ENCODE measurements at places on chromosomes 1 and 21.

DNA sequence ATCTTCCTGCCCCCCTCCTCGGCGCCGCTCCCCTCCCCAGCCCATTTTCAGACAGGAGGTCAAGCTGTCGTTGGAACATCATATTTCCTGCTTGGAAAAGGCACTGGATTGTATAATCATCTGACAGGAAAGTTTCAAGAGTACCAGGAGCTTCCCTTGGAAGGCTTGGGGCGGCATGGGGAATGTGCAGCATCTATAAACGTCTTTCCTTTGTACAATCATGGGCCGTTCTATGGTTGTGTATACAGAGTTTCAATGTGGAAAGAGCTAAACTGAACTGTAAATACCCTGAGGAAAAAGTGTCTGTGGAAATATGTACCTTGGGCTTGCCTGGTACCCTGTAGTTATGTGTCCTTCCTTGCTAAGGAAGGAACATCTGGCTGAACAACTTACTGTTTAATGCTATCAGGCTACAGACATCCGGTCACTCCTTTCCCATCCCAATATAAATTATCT, 368.1 kb upstream of the ADGRL2 start:
- no peak for DNase-seq

DNA sequence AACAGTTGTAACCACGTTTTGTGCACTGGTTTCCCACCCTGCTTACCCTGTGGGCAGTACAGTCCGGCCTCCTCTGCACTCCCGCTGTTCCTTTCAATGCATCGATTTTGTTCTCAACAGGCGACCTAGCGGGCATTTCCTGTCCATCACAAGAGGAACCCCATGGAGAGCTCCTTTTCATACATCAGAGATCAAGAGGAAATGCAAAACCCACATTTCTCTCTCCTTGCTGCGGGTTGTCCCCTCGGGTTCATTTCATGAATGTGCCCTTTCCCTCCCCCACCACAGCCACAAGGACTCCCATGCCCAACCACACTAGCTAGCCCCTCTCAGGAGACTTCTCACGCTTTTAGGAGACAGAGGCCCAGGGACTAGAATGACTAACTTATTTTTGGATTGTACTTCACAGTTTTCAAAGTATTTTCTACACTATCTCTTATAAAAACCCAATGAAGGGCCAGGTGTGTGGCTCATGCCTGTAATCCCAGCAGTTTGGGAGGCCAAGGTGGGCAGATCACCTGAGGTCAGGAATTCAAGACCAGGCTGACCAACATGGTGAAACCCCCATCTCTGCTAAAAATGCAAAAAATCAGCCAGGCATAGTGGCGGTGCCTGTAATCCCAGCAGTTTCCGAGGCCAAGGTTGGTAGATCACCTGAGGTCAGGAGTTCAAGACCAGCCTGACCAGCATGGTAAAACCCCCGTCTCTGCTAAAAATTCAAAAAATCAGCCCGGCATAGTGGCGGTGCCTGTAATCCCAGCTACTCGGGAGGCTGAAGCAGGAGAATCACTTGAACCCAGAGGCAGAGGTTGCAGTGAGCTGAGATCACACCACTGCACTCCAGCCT, 18.4 kb downstream of the ATP1A4 start:
- DNase-seq, result no peak

DNA sequence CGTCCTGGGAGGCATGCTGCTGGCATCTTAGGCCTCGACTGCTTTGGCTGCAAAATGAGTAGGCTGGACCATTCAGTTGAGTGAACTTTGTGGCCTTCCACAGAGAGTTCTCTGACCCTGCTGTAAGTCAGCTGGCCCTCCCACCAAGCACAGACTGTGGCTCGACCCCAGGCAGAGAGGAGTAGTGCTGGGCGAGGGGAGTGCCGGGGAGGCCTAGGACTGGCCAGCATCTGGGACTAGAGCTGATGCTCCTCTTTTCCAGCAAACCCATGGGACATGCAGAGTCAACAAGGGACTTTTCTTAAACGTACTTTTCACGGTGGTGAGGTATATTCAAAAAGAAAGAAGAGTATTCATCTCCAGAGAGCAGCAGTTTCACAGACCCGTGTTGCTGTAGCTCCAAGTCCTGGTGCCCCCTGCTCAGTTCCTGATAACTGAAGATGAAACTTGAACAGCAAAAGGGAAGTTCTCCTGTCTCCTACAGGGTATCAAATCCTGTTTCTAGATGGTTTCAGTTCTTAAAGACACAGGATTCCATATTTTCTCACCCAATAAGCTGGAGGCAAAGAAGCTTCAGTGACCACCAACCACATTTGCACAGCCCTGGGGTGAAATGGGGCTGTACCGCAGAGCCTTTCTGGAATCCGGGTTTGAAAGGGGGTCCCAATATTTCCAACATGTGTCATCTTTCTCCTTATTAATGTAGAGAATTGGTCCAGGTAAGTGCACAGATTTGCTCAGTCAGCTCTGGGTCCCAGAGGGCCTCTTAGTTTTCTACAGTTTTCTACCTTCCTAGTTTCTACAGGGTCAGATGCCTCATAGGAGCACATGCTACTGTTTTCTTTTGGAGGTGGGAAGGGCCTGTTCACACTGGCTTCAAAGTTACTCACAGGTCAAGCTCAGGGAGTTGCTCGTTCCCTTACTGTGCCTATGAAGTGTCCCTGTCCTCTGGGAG, 20.9 kb downstream of the BATF3 start:
- DNase-seq, result peak; percentile 24

- no peak for DNase-seq
Measured at GRCh38 chr21:39381009-39381408, 32.1 kb upstream of the HMGN1 start.

DNA sequence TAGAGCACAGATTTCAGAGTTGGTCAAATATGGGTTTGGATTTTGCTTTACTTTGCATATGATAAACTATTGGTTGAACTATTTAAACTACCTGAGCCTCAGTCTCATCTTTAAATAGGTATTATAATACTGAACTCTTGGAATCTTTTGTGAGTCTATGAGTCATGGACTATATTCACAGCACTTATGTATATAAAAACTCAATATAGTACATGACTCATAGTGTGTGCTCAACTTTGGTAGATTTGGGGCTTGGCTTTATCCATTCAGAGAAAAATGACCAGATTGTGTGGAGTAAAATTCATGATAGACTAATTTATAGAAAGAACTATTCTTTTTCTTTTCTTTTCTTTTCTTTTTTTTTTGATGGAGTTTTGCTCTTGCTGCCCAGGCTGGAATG, 28.7 kb downstream of the FCRL3 start:
- no peak for DNase-seq

GRCh38 chr1:44646261-44647110, 27.8 kb downstream of the TMEM53 start:
- DNase-seq, result no peak

DNA sequence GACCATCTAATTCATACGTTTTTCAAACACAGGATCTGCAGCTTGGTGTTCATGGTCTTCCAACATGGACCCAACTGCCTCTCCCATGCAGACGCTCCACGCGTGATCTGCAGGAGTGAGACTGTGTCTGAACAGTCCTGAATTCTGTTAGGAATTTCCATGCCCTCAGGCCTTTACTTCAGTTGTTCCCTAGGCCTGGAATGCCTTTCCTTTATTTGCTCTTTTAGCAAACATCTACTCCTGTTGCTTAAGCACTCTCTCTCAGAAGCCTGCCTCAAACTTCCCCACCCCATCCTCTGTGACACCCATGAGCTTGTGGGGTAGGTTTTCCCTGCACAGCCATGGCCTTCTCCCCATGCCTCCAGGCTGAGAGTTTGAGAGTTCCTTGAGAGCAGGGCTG, 73.7 kb downstream of the DMRTB1 start:
- DNase-seq, result no peak

DNA sequence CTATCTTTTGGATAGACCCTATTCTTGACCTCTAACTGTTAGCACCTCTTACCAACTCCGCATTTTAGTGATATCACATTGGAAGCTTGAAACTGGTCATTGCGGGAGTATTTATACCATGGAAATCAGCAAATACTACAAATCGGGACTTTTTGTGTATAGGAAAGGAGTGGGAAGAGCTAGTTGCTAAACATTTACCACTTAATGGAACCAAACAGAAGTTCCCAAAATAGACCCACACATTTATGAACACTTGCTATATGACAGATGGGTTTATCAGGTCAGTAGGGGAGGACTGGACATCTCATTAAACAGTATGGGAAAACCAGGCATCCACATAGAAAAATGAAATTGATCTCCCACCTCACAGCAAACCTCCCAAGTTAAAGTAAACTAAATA, 29.4 kb downstream of the PHC2 start:
- no peak for DNase-seq

GRCh38 chr21:45873866-45874265, 107.7 kb upstream of the COL6A1 start:
- no peak for DNase-seq

- DNase-seq, result no peak
Measured at GRCh38 chr1:214861615-214862014, 220.9 kb upstream of the KCNK2 start.

DNA sequence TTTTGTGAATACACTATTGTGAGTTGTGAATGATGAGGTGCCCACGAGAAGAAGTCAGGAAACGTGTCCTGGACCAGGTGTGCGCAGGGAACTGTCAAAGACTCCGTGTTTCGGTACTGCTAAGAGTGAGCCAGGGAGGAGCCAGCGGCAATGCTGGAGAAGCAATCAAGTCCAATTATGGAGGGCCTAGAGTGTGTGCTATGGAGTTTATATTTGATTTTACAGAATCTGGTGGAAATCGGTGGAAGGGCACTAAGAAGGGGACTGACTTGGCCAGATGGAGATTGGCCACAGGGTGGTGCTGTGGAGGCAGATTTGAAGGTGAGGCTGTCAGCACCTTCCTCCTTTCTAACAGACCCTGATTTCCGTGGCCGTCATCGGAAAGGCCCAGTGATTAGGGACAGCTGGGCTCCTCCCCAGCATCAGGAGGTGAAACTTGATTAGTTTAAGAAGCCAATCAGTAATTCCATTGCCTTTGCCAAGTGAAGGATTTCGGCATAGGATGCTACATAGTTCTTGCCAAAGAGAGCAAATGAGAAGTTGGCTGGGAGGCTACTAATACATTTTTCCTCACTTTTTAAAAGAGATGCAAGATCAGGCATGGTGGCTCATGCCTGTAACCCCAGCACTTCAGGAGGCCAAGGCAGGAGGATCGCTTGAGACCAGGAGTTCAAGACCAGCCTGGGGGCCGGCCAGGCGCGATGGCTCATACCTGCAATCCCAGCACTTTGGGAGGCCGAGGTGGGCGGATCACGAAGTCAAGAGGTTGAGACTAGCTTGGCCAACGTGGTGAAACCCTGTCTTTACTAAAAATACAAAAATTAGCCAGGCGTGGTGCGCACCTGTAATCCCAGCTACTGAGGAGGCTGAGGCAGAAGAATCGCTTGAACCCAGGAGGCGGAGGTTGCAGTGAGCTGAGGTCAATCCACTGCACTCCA, 7.0 kb downstream of the PTCH2 start:
- DNase-seq, result peak; percentile 88

GRCh38 chr21:33196941-33197374, 32.8 kb upstream of the IFNAR2 start:
- peak; percentile 50 for DNase-seq

DNA sequence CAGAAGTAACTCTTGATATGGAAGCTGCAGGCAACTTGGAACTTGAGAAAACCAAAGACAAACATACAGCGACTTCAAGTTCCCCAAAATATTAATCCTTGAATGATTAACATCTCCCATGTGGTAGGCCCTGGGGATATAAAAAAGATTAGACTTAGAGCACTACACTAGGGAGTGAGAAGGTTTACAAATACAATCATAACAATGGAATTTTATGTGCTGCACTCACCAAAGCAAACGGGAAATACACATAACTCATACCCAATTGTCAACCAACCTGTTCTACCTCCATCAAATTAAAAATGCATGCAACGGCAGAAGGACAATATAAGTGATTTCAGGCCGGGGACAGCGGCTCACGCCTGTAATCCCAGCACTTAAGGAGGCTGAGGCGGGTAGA, 3.7 kb downstream of the SMYD3 start:
- DNase-seq, result no peak

GRCh38 chr1:107276247-107276646, 135.4 kb downstream of the NTNG1 start:
- no peak for DNase-seq

- no peak for DNase-seq
Measured at GRCh38 chr1:67682659-67683197, 2.3 kb upstream of the GADD45A start.

- DNase-seq, result no peak
Measured at GRCh38 chr1:46653405-46653958, 14.7 kb downstream of the ATPAF1 start.

DNA sequence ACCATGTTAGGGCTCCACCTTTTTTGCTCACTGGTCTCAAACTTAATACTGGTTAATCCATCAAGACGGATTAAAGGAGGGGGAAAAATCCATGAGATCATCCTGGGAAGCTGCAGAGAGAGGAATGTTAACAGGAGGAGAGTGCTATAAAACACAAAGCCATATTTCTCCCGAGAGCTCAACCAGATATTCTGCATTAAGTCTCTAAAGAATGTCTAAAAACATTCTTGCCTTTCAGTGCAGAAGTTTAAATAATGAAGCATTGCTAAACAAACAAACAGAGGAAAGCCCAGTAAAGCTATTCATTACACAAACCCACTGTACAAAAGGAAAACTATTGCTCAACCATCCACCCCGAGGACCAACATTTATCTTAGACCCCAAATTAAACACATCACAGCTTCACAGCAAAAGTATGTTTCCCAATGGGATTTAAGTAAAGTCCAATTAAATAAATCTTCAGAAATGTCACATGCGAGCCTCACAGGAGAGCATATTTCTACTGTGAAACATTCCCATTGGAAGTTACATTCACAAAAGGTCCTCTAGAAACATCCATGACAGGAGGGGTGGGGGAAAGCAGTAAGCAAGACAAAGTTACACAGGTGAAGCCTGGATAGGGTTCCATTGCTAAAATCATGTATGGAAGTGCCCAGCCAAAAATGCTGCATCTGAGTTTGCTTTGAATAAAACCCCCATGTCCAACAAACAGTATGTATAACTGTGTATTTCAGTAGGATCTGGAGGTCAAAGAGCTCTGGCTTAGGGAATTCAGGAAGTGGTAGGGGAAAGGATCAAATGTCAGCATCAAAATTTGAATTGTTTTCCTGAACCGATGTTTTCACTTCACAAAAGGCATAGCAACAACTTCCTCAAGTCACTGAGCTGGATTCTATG, 23.3 kb downstream of the DUSP10 start:
- no peak for DNase-seq

DNA sequence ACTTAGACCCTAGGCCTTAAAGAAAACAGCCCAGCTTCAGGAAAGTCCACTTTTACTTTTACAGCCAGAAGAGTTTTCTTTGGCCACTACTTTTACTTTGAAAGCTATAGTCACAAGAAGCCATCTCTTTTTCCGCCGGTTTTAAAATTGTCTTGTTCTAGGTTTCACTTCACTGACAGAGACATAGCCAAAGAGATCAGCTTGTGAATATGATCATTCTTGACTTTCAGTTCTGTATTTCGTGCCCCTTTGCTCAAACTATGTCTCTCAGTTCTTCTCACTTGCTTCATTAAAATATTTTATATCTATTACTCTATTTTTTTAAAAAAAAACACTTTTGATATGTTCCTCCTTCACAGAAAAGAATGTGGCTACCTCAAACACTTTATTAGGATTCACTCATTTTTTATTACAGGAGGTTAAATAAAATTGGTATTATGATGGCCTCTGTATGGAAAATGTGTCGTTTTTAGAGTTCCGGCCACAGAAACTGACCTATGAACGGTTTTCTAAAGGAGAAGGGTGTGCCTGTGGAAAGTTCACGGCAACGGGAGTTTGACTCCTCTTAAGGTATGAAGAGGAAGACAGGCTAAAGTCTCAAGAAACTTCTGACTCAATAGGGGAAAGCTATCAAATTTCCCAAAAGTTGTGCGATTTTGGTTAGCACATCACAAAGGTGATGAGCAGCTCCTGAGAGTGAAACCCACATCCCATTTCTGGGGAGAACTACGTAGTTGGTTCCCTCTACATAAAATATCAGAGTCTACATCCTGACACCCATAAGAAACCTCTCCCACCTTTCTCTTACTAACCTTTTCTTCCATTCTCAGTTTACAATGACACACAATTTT, 1.2 kb downstream of the MCOLN2 start:
- DNase-seq, result peak; percentile 26
